ENCODE measurements at places on chromosomes 5 and 9.

DNA sequence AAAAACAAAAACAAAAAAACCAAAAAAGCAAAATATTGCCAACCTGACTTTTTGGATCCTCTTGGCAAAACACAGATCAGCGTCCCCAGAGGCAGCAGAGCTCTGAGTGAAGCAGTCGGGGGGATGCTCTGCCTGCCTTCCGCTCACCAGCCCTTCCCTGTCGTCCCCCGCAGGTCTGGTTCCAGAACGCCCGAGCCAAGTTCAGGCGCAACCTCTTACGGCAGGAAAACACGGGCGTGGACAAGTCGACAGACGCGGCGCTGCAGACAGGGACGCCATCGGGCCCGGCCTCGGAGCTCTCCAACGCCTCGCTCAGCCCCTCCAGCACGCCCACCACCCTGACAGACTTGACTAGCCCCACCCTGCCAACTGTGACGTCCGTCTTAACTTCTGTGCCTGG, 20.7 kb downstream of the LHX2 start:
- no peak for DNase-seq

DNA sequence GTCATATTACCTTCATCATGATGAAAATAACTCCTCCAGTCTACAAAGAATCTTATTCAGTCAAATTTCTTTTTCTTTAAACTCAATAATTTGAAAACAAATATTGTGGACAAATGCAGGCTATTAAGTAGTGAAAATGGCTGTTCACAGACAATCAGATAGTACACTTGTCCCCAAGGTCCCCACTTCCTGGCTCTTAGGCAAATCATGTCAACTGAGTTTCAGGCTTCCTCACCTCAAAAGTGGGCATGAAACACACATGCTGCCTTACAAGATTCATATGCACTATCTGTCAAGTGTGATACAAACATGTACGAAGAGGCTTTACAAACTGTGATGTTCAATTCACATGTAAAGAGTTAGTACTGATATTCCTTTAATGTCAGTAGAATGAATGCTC, 385.2 kb upstream of the SEMA6A start:
- DNase-seq, result no peak

GRCh38 chr5:170110403-170111087, 4.8 kb downstream of the FOXI1 start:
- DNase-seq, result no peak

DNA sequence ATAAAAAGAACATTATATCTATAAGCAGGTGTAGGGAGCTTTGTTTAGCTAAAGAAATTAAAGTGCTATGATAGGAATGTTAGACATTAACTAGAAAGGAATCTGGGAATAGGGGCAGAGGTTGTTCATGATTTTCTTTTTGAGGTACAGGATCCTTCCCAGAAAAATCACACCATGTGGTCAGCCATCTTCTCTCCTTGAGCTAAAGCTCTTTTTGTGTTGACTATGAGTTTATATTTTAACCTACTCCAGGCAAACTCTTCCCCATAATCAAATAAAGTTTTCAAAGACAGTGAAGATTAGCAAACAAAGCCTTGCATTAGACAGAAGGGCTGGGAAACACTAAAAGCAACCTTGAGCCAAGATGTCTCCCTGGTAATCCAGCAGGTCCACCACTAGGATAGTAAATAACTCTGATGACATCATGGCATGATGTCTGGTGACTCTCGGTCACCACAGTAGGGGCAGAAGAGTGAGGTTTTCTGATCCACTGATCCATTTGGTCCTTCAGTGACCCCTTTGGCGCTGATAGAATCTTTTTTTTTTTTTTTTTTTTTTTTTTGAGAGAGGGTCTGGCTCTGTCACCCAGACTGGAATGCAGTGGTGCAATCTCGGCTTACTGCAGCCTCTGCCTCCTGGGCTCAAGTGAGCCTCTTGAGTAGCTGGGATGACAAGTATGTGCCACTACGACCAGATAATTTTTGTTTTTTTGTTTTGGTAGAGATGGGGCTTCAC, 30.6 kb upstream of the IL6ST start:
- DNase-seq, result no peak

DNA sequence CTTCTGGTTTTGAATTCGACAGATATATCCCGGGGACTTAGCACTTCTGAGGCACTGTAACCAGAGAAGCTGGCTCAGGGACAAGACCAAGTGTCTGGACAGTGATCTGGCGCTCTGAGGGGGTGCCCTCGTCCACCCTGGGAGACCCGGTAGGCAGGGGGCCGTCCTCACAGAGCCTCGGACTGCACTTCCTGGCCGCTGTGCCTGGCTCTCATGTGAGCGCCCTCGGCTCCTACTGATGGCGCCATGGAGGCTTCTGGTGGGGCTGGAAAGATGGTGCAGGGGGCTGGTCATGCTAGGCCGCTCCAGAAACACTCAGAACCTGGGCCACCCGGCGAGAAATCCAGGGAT, 18.8 kb upstream of the SLC6A3 start:
- DNase-seq, result no peak

- DNase-seq, result no peak
Measured at GRCh38 chr9:22682961-22683699, 236.5 kb downstream of the DMRTA1 start.

DNA sequence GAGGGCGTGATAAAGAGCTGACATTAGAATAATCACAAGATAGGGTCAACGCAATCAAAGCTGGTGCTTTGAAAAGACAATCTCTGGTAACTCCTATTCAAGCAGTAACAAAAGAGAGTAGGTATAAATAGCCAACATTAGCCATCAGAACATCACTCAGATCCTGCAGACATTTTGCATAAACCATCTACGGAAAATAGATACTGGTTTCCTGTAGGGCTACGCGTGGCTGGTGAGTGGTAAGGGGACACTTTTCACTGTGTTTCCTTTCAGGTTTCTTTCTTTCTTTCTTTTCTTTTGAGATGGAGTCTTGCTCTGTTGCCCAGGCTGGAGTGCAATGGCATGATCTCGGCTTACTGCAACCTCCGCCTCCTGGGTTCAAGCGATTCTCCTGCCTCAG, 22.3 kb downstream of the TTF1 start:
- no peak for DNase-seq

- no peak for DNase-seq
Measured at GRCh38 chr9:7286101-7286500, 513.5 kb downstream of the DMAC1 start.

GRCh38 chr5:14297697-14298096, 154.6 kb downstream of the TRIO start:
- DNase-seq, result no peak

GRCh38 chr9:133274236-133275104, 531 bp downstream of the ABO start:
- DNase-seq, result no peak

DNA sequence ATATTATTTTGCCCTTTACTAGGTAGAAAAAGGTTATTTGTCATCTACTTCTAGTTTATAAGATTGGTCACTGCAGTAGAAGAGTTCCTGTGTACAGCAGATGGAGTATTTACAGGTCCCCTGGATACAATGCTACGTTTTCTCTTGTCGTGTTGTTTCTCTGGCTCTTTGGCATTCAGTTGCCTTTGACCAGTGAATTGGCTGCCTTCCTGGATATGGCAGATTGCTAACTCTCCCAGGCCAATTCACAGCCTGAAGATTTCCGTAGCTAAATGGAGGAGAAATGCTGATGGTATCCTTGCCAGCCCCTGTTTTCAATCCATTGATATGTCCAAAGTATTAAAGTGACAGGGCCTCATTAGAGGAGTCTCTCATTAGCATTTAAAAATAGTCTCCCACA, 32.5 kb upstream of the GNAQ start:
- DNase-seq, result no peak

GRCh38 chr5:8033261-8033660, 164.3 kb downstream of the MTRR start:
- no peak for DNase-seq

DNA sequence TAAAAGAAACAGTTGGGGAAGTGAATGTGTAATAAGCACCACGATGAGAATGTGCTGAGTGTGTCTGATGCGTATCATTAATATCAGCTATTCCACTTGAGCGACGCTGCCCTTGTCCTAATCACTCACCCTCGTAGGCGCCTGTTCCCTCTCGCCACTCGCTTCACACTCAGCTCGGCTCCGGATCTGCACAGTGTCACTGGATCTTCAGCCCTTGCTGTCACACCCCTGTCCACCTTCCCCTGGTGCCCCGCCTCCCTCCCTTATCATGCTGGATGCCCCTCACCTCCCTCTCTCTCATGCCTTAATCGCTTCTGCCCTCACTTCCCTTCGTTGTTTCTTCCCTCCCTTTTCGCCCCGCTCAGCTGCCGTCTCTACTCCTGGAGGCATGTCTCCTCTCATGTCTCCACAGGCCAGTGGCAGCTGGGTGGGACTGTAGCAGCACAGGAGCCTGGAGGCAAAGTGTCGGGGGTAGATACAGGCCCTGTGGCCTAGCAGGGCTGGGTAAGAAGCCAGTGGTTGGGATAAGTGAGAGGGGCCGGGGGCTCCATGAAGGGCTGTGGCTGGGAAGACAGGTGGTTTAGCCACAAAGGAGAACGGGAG, 43.5 kb downstream of the ANKDD1B start:
- DNase-seq, result no peak

GRCh38 chr5:1565737-1566734, 42.3 kb upstream of the LPCAT1 start:
- DNase-seq, result no peak

GRCh38 chr9:79083621-79084020, 488.1 kb upstream of the TLE4 start:
- no peak for DNase-seq

DNA sequence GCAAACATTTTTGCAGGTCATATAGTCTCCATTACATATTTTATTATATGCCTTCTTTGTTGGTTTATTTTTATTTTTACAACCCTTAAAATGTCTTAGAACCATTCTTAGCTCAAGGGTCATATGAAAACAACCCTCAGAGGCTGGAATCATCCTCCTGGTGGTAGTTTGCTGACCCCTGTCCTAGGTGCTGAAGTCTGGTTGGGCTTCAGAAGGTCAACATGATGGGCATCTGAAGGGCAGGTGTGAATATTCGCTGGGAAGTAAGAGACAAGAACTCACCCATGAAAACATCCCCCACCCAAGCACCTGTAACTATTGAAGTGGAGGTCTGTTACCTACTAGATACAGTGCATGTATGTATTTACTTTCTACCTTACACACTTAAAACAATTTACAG, 75.4 kb downstream of the OSMR start:
- no peak for DNase-seq

Measured in NCI-H1048 (cell line).